Activated T-helper 1 cell treated with anti-CD3 and anti-CD28 coated beads, Interleukin-2, amount 50 U/mL, for 16 hours (primary cell): ENCODE measurements at places on chromosomes 11 and 22.

GRCh38 chr11:132231656-132232347, 861.4 kb downstream of the NTM start:
- DNase-seq: no peak

GRCh38 chr11:112617977-112618826, 343.0 kb upstream of the NCAM1 start:
- no peak for DNase-seq

DNA sequence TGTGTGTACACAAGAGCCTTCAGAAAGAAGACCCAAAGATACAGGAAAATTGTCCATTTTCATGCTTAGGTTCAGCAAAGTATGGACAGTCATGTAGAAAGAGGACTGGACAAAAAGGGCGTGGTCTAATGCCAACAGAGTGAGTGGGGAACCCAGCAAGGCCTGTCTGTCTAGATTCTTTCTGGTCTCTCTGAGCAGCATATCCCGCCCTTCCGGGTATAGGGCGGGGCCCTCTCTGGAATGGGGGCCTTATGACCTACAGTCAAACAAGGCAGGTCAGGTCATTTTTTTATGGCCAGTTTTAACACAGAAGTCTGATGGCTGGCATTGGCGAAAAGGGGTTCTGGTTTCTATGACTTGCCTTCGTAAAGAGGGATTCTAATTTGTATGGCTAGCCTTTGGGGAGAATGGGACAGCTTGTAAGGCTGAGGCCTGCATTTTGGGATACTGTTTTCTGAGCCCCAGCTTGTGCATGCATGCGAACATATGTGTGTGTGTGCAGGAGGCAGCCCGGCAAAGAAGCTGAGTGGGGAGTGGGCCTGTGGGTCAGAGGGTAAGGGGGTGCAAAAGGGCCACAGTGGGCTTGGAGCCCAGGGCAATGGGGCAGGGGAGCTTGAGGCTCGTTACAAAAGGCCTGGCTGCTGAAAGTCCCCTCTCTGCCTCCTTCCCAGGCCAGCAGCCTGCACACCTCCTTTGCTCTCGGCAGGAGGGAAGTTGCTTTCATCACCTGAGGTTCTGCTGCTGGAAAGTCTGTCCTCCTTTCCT, 130.5 kb upstream of the B3GAT1 start:
- no peak for DNase-seq

- DNase-seq: no peak
These were observed 13.4 kb downstream of the TSSC4 start for GRCh38 chr11:2413742-2414579.

GRCh38 chr11:83070731-83071566, 748 bp downstream of the RAB30 start:
- no peak for DNase-seq

GRCh38 chr22:25112538-25113253, 87.0 kb upstream of the CRYBB3 start:
- DNase-seq: no peak

DNA sequence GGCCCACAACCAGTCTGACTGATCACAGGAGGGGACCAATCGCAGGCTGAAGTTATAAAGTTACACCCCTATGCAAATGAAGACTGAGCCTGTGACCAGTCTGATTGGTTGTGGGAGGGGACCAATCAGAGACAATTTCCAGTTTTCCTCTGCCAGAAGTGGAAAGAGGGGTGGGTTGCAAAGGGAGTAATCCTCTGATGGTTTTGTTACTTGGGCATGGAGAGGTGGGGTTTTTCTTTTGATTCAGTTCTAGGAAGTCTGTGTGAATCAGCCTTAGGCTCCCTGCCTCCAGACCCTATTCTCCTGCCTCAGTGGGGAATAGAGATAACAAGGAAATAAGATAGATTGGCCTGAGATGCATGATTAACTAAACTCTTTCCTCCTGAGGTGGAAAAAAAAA, 9.9 kb downstream of the OR6M1 start:
- DNase-seq: no peak

DNA sequence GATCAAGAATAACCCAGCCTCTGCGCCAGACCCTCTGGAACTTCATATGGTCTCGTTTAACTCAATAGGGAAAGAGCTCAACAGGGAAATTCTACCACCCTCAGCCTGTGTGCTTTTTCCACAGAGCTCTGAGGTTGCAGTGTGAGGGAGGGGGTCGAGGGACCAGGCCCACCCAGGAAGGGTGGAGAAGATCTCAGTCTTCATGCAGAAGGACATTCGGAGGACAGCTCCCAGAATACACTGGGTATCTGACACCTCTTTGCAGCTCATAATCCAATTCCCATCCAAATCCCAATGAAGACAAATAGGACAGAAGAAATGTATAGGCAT, 56.6 kb downstream of the ST14 start:
- DNase-seq: no peak

GRCh38 chr22:34877506-34877905, 188.5 kb upstream of the ISX start:
- DNase-seq: no peak

DNA sequence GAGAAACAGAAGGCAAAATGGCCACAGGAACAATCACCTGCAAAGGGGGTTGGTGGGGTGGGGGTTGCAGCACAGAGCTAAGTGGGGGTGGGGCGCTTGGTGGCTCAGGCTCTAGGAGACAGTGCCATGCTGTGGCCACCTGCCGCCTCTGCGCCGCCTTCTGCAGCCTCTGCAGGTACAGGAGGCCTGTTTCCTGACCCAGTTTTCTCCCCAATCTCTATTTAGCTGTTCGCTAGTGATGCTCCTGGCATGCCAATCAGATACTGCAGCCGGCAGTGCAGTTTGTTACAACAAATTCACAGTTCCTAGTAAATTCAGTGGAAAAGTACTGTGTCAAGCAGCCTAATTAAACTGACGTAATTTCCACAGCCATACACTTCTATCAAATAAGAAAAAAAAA, 106.4 kb downstream of the SERGEF start:
- no peak for DNase-seq

DNA sequence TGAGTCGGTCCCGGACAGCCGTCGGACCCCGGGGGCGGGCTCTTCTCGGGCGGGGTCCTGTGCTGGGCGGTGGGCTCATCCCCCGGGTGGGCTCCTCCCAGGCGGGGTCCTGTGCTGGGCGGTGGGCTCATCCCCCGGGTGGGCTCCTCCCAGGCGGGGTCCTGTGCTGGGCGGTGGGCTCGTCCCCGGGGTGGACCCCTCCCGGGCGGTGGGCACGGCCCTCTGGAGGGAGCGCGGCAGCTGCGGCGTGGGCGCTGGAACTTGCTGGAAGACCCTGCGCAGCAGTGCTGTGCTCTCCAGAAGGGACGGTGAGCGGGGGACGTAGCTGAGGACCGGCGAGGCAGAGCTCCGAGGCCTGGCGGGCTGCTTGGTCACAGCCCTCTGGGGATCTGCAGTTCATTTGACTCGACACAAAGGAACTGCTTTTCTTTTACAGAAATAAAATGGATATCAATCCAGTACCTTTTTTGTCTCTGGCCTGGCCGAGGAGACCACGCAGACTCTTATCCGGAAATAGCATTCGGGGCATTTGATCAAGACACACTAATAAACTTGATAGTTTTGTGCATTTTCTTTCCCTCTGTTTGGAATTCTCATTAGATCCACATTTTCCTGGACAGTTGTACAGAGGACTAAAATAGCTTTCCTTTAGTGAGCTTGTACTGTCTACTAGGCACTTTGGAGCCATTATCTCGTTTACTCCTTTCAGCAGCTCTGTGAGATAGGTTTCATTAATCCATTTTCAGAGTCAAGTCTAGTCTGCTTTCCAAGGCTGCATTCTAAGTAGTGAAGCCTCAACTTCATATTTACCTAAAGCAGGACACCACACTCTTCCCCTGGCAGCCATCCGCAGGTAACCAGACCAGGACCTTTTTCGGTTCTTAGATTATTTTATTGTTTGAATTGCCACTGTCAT, 812 bp downstream of the JAM3 start:
- no peak for DNase-seq

GRCh38 chr11:77101043-77101537, 1.6 kb upstream of the OMP start:
- DNase-seq: no peak

DNA sequence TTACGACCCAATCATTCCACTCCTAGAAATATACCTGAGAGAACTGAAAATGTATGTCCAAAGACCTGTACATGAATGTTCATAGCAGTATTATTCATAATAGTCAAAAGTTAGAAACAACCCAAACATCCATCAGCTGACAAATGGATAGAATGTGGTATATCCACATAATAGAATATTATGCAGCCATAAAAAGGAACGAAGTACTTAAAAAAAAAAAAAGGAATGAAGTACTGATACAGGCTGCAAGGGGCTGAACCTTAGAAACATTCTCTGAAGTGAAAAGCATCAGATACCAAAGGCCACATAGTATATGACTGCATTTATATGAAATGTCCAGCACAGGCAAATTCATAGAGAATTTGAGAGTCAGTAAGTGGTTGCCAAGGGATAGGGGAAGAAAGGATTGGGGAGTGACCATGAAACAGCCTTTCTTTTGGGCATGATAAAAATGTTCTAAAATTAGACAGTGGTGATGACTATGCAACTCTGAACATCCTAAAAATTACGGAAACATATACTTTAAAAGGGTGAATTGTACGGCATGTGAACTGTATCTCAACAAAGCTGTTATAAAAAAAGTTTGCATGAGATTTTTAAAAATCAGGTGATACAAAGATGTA, 1.8 kb downstream of the TPST2 start:
- no peak for DNase-seq
